Stimulated activated CD8-positive, alpha-beta memory T cell treated with anti-CD3 and anti-CD28 coated beads, Interleukin-4, amount 100 ng/mL, for 48 hours (primary cell): ENCODE measurements at places on chromosomes 13 and 19.
A peak's percentile ranks its signal among the peaks of the same experiment; 100 is the strongest.

DNA sequence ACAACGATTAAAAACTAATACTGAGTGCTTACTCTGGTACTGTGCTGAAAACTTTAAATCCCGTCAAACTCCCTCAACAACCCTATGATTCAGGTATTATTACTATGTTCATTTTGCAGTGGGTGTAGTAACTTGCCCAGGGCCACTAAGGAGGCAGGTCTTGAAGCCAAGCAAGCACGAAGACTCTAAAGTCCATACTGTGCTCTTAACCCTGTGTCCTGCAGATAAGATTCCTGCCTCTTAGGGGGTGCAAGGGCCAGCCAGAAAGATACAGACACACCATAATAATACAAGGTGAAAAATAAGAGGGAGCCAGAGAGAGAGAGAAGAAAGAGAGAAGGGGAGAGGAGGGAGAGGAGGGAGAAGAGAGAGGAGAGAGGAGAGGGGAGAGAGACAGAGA is 95.5 kb downstream of the CDADC1 start:
- DNase-seq, result no peak

DNA sequence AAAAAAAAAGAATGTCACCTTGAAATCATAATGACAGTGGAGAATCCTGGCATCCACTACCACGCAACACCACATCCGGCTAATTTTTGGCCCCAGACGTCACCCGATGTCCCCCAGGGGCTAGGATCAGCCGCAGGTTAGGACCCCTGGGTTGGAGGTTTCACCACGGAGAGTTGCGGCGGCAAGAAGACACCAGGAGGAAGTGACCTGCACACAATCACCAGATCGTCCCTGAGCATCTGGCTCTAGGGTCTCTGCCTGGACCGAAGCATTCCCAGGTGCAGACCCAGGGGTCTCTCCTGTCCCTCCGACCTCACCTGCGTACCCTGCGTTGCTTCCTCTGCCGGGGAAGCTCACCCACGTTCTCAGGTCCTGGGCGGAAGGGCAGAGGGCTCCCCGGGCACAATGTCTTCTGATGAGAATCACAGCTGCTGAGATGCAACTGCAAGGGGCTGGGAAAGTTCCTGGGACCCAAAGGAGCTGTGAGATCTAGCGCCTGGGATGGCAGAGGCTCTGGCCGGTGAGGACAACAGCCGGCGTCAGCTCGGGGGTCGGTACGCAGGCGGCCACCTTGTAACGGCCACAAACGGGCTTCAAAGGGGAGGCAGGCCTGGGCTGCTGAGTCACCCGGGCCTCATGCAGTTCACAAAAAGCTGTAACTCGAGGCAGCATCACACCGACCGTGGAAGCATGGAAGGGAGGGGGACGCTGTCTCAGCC is 111.2 kb downstream of the GADD45B start:
- no peak for DNase-seq

GRCh38 chr19:1507763-1508506 is 4.9 kb downstream of the ADAMTSL5 start:
- DNase-seq, result peak; percentile 93

- DNase-seq, result no peak
Measured at GRCh38 chr13:46631179-46631542, 78.2 kb downstream of the LRCH1 start.

DNA sequence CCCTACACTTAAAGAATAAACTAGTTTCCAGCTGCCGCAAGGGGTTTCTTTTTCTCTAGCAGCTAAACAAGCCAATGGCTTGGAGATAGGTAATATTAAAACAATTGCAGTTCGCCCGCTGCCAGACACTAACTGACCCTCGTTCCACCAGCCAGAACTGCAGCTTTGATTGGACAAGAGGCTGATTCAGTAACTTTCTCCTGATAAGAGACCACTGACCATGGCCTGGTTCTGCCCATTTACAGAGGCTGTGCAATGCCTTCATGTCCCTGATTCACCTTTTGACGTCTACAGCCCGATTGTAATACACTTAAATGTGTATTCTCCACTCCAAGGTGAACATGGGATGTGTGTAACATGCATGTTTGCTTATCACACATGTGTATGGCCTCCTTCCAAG is 12.8 kb upstream of the C19orf12 start:
- no peak for DNase-seq

DNA sequence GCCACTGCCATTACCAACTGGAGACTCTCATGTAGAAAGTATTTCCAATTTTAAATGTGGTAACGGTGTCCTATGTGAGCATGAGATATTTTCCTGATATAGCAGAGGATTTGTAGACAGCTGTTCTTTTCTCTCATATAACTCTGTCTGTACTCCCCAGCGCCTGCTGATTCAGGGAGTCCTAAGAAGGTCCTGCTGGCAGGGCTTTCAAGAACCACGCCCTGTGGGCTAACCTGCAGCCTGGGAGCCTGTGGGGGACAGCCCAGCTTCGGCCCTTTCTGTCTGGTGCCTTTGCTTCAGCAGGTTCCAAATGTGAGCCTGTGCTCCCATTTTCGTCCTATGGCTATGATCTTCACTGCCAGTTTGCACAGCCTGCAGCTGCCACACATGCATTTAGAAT is 316.8 kb downstream of the ATP8A2 start:
- no peak for DNase-seq

- no peak for DNase-seq
Measured at GRCh38 chr19:45115809-45116615, 23.0 kb downstream of the PPP1R37 start.

DNA sequence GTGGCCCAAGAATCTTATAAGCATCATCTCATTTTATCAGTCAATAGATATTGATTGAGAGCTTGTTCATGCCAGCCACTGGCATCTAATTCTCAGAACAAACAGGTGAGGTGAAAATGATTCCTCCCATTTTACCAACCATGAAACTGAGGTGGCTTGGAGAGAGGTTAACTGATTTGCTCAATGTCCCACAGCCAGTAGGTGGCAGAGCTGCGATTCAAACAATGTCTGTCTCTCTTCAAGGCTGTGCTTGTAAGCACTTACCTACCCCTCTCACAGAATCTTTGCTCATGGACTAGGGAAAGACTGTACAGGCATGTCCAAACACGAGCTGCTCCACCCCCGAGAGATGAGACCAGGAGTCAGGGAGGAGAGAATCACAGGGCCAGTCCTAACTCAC is 21.5 kb upstream of the GSX1 start:
- peak; percentile 38 for DNase-seq

- no peak for DNase-seq
Measured at GRCh38 chr13:74597526-74597925, 463.3 kb upstream of the KLF12 start.

DNA sequence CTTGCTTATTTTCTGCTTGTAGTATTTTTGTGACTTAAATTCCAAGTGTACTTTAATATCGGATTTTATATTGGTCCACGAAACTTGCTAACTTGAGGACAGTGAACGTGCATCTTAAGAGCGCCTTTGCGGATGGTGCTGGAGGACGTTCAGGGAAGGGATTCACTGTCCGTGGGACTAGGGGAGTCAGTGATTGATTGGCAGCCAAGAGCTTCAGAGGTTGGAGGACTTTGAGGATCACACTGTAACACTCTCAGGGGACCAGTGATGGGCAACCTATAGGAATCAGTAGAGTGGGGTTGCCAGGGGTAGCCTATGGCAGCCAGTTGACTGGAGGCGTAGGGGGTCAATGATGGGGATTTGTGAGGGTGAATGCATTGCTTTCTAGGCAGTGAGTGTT is 516 bp downstream of the ZNF175 start:
- DNase-seq, result no peak

- DNase-seq, result no peak
Measured at GRCh38 chr19:10763828-10764339, 46.0 kb downstream of the DNM2 start.

GRCh38 chr13:40974460-40975407 is 44.4 kb downstream of the ELF1 start:
- no peak for DNase-seq

DNA sequence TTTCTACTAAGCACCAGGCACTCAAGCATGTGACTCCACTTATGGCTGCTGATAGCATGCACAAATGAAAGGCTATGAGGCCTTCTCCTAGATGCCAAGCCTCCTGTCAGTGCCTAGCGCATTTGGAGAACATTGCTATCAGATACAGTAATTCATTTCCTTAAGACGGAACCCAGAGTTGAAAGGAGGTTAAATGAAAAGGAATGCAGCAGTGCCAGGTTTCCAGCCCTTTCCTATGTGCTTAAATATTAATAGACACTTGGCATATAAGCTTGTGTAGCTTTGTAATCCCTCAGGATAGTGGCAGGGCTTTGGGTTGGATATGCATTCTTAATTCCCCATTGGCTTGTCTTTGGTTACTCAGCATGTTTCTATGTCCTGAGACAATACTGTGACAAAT is 140.1 kb upstream of the FRY start:
- no peak for DNase-seq

GRCh38 chr19:36573895-36574720 is 1.0 kb upstream of the ZNF529 start:
- DNase-seq, result no peak

DNA sequence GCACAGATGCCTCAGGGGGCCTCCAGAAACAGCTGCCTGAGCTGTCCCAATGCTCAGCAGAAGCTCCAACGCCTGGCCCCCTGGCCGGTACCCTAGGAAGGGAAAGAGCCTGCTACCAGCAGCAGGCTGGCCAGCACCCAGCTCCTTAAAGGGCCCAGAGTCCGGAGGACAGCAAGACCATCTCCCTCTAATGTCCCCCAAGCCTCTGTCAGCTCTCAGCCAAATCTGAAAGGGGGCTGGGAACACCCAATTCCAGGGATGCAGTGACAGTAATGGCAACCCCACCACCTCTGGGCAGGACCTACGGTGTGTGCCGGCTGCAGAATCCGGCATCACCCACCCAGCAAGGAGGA is 4.2 kb downstream of the PPP6R1 start:
- no peak for DNase-seq

- DNase-seq, result no peak
Measured at GRCh38 chr13:97521726-97522125, 87.8 kb downstream of the RAP2A start.

- DNase-seq, result no peak
Measured at GRCh38 chr13:83136660-83137059, 745.6 kb downstream of the SLITRK1 start.

GRCh38 chr13:60426075-60426474 is 29.1 kb downstream of the TDRD3 start:
- no peak for DNase-seq

- peak; percentile 45 for DNase-seq
Measured at GRCh38 chr13:29362849-29363604, 232.5 kb downstream of the SLC7A1 start.

GRCh38 chr19:38583219-38583984 is 34.4 kb downstream of the MAP4K1 start:
- DNase-seq, result no peak

DNA sequence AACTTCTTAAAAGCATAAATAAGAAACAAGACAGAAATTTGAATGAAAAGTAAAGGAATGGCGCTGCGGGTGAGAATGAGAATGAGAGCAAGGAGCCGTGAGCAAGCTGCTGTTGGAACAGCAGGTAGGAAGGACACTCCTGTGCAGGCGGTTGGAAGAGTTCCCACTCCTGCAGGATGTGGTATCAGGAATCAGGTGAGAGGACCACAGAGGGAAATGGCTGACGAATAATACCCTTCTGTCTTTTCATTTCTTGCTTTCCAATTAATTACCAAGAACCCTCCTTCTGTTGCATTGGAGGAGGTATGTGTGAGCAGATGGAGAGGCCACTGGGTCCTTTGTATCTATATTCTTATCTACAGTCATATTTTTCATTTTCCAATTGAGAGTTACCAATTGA is 1504.2 kb downstream of the EFNB2 start:
- DNase-seq, result no peak

- DNase-seq, result no peak
Measured at GRCh38 chr13:95106562-95106961, 194.7 kb downstream of the ABCC4 start.

DNA sequence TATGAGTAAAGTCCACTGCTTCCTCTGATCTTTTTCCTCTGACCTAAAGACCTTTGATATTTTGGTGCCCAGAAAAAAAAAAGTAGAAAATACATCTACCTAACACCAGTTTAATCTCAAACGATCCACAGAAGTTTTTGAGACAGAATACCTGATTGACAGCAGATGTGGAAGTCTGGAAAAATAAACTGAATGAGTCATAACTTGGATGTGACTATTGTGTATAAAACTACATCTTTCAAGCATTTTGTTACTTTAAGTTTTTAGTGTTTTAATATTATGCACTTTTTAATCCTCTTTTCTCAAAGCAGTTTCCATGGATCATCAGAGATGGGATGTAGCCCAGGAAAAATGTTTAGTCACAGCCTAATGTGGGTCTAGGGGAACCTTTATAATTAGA is 216.1 kb downstream of the SLITRK1 start:
- no peak for DNase-seq

DNA sequence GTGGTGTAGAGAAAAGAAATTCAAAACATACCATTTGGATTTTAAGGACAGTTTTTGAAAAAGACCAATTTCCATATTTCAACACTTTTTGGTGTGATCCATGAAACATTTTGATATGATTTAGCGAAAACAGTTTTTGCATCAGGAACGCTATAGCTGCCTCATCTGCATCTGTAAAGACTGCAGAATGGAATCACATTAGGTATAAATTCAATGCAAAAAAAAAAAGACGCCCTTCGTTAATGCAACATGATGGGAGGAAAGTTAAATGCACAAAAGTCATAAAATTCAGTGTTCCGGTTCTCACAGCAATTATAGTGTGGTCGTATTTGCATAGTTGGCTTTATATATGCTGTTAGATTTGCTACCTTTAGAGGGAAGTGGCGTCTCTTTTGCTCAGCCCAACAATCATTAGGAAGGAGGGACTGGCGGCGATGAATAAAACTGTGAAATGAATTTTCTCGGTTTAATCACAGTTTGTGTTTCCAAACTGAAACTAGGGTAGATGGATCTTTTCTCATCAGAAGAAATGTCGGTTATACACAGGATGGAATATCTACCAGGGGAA is 215.7 kb downstream of the TEX29 start:
- DNase-seq, result no peak

DNA sequence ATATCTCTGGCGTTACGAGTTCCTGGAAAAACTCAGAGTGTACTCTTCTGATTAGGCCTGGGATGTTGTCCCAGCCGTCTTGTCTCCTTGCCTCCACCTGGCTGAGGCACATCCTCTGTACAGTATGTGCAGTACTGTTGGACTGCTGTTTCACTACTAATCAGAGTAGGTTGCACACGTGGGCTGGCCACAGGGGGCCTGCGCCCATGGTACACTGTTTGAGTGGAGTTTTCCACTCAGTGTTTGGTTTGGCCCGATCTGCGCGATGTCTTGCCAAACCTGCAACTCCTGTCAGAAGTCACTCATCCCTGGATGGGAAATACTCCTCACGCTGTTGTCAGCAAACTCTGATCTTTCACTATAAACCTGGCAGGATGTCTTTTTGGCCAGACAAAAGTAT is 189.6 kb upstream of the CSNK1A1L start:
- DNase-seq, result no peak
